ENCODE measurements at places on chromosomes 7 and 10. TPM values are rescaled to one million over a fixed set of nuclear protein-coding genes. Genes with fewer than 3 reads are reported as not detected.
A peak's percentile ranks its signal among the peaks of the same experiment; 100 is the strongest.

DNA sequence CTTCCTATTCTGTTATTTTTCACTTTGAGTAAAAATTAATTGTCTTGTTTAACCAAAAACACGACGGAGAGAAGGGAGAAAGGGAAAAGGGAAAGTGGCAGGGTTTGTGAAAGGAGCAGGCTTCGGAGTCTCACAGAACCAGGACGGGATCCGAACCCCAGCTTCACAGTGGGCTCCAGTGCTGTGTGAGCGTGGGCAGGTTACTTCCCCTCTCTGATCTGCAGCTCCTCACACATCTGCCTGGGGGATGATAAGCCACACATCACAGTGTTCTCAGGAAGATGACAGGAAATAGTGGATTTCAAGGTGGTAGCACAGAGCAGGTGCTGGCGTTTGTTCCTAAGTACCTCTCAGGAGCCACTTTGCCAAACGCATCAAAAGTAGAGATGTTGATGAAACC, 94.2 kb upstream of the GPR26 start:
- DNase-seq: no peak

DNA sequence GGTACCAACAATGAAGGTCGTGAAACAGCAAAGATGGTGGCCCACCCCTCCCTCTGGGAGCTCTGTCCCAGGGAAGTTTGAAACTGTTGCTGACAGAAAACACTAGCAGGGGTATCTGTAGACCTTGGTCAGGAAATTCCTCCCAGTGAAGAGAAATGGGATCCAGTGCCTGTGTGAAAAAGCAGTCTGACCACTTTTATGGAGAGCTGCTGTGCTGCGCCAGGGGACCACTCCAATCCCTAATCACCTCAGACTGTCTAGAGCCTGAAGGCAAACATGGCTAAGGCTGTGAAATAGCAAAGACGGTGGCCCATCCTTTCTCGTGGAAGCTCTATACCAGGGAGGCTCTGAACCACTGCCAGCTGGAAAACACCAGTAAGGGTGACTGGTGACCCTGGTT, 38.3 kb upstream of the TMEM140 start:
- no peak for DNase-seq

DNA sequence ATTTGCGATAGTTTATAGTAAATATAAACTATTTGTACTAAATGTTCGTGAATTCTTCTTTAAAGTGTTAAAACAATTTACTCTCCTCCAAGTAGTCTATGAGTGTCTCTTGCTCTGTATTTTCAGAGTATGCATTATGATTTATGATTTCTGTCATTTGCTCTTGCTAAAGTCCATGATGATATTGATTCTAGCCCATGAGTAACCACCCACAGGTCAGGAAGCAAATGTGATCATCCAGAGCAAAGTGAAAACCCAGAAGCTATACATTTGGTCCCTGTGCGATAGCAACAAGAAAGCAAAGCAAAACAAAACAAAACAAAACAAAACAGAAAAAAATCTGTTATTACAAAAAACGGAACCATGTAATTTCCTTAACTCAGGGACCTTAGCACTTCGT, 225.9 kb downstream of the HDAC9 start:
- DNase-seq: no peak

- no peak for DNase-seq
Observed at GRCh38 chr10:77716458-77717317, 79.1 kb upstream of the KCNMA1 start.

GRCh38 chr10:77507291-77507880, 130.2 kb downstream of the KCNMA1 start:
- DNase-seq: no peak

- peak; percentile 64 for DNase-seq
Observed at GRCh38 chr10:98041352-98042043, 11.1 kb upstream of the CRTAC1 start.

DNA sequence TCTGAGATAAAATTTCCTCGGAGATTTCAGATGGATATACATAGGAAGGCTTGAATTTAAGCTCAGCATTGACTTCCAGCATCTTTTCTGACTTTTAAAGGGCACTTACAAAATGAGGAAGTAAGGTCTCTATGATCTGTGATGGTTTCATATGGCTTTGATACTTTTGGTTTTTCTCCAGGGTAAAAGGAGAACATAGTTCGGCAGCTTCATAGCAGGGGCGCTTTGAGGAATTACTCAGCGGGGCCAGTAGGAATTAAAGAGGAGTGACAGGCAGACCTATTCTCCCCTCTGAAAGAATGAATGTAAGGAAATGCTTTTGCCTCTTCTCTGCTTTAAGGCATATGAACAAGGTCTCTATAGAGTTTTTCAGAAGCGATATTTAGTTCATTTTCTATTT, 80.0 kb upstream of the PCDH15 start:
- DNase-seq: no peak

DNA sequence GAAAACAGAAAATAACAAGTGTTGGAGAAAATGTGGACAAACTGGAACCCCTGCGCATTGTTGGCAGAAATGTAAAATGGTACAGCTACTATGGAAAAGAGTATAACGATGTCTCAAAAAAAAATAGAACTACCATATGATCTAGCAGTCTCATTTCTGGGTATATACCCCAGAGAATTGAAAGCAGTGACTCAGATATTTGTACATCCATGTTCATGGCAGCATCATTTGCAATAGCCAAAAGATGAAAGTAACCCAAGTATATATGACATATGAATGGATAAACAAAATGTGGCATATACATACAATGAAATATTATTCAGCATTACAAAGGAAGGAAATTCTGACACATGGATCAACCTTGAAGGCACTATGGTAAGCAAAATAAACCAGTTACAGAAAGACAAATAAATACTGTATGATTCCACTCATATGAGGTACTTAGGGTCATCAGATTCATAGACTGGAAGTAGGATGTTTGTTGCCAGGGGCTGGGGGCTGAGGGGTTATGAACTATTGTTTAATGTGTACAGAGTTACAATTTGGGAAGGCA, 4.9 kb downstream of the NRCAM start:
- no peak for DNase-seq

GRCh38 chr7:112337892-112338291, 112.4 kb upstream of the IFRD1 start:
- no peak for DNase-seq

DNA sequence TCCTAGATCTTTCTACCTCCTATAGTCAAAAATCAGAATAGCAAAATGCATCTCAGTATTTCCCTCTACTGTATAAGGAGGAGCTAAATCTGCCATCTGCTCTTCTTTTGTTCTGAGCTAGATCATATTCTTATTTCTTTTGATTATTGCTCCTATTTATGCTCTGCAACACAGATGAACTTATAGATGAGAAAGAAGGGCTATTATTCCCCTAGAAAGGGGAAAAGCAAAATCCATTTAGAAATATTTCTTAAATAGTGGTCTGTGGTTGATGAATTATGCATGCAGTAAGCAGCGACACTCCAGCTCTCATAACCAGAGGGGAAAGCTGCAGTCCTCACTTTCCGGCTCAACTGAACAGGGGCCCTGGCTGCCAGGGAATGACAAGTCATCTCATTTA, 207.3 kb upstream of the SORCS1 start:
- no peak for DNase-seq

- DNase-seq: no peak
Observed at GRCh38 chr7:135337977-135338550, 104.4 kb downstream of the STRA8 start.

DNA sequence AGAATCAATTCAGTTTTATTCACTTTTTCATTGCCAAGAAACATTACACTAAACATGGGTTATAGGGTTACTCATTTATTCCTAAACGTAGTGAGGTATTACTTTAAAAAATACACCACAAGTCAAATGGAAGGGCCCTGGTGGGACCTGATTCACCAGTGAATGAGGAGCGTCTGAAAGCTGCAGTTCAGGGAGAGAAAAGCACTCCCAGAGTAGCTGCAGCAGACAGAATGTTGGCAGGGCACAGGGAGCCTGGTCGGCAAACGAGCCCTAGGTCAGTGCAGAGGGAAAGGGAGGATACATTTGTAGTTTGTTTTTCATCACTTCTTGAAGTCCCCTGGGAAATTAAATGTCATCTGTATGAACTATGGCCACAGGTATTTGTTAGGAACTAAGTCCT, 361.7 kb upstream of the ETV1 start:
- no peak for DNase-seq

DNA sequence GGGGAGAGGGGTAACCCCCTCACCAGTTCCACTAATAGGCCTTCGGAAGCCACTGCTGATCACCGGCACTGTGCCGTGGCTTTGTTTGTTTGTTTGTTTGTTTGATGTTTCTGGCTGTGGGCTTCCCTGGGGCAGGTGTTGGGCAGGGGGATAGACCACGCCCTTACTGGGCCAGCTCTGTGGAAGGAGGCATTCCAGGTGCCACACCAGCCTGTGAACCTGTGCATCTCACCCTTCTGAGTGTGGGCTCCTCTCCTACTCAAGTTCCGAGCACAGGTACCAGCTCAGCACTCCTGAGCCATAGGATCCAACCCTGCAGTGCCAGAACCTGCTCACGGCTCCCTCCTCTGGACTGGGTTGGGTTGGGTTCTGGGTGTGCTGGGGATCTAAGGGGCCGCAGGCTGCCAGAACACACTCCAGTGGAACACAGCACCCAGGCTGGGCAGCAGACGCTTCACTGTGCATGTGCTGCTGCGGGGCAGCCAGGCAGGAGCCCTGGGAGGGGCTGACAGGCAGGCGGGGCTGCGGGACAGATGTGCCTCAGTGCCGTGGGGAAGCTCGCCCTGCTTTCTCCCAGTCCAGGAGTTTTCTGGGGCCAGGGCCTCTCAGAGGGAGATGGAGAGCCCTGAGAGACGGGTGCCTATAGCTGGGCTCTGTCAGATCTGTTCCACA, 1053.9 kb downstream of the CNTNAP2 start:
- no peak for DNase-seq

DNA sequence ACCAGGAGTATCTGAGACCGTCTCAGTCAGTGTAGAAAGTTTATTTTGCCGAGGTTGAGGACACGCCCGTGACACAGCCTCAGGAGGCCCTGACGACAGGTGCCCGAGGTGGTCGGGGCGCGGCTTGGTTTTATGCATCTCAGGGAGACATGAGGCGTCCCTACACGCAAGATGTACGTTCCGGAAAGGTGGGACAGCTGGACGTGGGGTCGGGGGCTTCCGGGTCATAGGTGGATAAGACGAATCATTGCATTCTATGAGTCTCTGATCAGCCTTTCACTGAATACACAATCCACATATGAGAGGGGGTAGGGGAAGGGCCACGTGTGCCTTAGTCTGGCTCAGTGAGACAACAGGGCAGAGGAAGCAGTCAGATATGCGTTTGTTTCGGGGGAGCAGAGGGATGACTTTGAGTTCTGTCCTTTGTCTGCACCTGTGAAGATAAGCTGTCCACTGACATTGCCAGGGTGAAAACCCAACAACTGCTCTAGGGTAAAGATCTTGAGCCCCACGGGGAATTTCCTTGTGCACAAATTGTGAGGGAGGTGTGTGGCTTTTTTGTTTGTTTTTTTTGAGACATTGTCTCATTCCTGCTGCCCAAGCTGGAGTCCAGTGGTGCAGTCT, 66.2 kb downstream of the DNAJB6 start:
- DNase-seq: no peak

DNA sequence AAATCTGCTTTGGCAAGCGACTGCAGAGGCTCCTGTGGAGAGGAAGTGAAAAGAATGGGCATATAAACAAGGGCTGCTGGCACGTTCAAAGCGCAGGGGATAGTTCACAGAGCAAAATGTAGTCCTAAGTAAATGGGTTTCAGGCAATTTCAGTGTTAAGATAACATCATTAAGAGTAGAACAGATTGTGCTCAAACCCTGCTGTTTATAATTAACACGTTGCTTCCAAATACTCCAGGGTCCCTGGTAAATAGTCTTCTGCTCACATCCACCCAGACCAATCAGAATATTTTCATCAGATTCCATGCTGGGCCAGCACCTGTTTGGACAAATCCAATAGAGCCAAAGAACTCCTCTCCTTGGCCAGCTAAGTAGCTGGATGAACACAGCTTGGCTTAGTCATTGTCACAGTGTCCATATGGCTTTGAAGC, 81.4 kb downstream of the ORC5 start:
- no peak for DNase-seq

DNA sequence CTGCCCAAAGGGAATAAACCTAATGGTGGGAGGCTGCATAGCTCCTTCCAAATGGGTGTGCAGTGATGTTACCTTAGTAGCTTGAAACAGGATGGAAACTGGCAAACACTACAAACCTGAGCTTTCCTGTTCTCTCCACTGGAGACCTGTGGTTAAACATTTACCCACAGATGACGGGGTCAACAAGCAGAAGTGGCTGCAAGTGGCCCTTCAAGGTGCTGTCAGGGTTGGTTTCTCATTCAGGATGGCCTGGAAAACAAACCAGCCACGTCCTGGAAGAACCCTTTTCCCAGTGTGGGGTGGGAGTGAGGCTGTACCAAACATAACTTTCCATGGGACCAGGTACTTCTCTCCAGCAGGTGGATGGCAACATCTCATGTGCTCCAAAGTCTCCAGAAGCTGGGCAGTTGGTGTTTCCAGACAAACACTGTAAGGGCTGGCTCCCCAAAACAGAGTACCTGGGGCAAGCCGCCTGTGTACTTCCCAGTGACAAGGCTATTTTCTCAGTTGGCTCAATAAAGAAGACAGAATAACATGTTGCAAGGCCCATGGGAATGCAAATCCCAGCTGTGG, 67.5 kb downstream of the DNAJB9 start:
- DNase-seq: no peak

- no peak for DNase-seq
Observed at GRCh38 chr7:82241356-82241755, 202.2 kb downstream of the CACNA2D1 start.

DNA sequence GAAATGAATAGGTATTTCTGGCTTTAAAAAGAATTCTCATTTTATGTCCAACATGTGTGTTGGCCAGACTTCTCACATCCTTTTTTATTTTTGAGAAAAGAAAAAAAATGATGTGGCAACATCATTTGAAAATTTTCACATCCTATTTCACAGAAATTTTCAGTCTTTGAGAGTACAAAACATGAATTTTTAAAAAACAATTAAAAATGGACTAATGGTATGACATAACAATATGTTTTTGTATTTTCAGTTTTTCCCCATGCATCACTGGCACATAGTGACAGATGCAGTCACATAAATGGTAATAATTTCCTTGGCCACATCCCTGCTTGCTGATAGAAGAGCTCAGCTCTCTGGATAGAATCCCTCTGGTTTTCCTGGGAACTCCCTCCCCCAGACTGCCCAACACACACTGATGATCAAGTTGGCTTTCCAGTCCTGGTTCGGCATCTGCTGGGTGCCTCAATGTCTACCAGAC, 188.5 kb upstream of the AGR3 start:
- no peak for DNase-seq

- DNase-seq: no peak
Observed at GRCh38 chr10:50410066-50410811, 158.9 kb upstream of the ASAH2 start.

Gene CTTNBP2
- 29.6 TPM for total RNA-seq

Gene RNF148
- total RNA-seq: 1.6 TPM

Gene WEE2
- total RNA-seq: 0.12 TPM

Gene LDB1
- 67.3 TPM for total RNA-seq

Gene ZNF117
- total RNA-seq: 15.3 TPM

Gene OR6V1
- total RNA-seq: not detected

Gene C7orf57
- not detected for total RNA-seq

Gene TYW1B
- total RNA-seq: 2.5 TPM

Gene NPSR1
- total RNA-seq: not detected

Gene ARHGAP22
- total RNA-seq: 19.1 TPM

Gene RADIL
- total RNA-seq: 11.0 TPM

Gene SFTPA1
- 1.7 TPM for total RNA-seq

Gene URGCP
- 46.7 TPM for total RNA-seq

Gene ADCY1
- total RNA-seq: 3.3 TPM

Gene LIPJ
- total RNA-seq: 0.87 TPM

Gene NCF1
- total RNA-seq: 7.0 TPM

Measured in aorta (tissue), 5 donors.